AG10803 (cell line): ENCODE measurements at places on chromosomes 2 and 18.
A peak's percentile ranks its signal among the peaks of the same experiment; 100 is the strongest.

- DNase-seq = no peak
These were observed 78.1 kb downstream of the TEX51 start for GRCh38 chr2:126976721-126977328.

DNA sequence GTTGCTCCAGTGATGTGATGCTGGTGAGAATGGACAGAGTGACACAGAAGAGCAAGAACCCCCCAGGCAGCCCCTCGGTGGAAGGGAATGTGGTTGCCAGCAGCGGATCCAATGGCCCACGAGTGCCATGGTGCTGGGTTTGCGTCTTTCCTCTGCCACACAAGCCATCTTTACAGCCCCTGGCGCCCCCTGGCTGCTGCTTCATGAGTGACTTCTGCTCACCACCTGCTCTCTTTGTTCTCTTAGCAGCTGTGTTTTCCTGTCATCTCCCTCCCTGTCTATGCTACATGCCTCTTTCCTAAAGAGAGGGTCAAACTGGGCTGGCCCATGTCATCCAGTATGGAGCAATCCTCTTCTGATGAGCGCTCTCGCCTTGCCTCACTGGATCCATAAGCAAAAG, 300.0 kb upstream of the SMIM21 start:
- DNase-seq = peak; percentile 21

DNA sequence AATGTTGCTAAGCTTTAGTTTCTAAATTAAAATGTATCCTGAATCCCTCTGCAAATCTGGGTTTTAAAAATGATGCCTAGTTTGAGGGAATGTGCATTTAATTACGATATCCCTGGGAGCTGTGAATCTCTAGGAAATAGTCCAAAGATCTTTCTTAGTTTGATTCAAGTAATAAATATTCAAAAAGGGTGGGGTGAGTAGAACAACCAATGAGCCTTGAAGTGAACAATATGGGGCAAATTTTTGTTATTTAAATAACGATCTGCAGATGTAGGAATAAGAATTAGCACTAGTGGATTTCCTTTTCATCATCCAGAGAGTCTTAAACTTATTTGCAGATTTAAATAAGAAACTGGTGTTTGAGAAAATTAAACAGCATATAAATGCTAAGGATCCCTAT, 106.3 kb downstream of the ACVR1 start:
- DNase-seq = peak; percentile 61

- DNase-seq = no peak
These were observed 2.7 kb upstream of the ASAP2 start for GRCh38 chr2:9203876-9204275.

GRCh38 chr2:86186431-86186830, 8.8 kb downstream of the IMMT start:
- no peak for DNase-seq

- DNase-seq = no peak
These were observed 70.3 kb upstream of the PELI1 start for GRCh38 chr2:64214281-64215115.

- DNase-seq = peak; percentile 33
These were observed 178.9 kb downstream of the LNPK start for GRCh38 chr2:175823002-175823706.

DNA sequence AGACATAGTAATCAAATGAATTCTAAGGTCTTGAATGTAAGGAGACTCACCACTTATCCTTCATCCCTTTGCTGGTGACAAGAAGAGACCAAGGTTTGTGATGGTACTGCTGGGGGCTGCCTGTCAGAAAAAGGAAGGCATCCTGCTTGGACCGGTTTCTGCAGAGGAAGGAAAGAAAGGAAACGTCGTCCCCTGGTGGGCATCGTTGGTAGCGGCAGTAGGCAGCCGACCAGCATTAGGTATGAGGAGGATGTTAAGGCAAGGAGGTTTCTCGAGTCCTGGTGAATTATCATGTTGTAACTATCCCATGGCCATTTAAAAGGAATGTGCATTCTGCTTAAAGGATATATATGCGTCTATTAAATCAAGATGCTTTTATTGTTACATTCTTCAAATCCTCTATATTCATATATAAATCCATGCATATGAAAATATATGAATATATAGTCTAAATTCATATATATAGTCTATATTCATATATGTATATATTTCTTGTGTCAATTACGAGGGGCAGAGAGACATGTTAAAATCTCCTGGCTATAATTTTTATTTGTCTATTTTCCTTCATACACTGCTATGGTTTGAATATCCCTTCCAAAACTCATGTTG, 94.4 kb upstream of the TGFA start:
- peak; percentile 56 for DNase-seq

- no peak for DNase-seq
These were observed 8.5 kb upstream of the TWIST2 start for GRCh38 chr2:238839428-238839827.

DNA sequence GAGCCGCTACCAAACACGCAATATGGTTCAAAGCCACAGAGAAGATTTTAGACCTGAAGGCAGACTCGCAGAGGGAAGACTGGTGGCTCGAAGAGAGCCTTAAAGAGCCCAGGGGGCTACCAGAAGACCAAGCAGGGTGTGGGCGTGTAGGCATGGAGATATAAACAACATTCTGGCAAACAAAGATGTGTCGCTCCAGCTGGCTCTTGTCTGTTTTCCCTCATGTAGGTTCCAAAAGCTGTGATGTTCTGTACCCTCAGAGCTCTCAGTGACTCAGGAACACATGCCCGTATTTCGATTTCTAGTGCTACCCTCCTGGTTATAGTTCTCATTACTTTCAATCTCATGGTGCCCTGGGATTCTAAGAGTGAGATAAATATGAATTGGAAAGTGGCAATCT, 44.5 kb downstream of the DOCK10 start:
- DNase-seq = peak; percentile 74

DNA sequence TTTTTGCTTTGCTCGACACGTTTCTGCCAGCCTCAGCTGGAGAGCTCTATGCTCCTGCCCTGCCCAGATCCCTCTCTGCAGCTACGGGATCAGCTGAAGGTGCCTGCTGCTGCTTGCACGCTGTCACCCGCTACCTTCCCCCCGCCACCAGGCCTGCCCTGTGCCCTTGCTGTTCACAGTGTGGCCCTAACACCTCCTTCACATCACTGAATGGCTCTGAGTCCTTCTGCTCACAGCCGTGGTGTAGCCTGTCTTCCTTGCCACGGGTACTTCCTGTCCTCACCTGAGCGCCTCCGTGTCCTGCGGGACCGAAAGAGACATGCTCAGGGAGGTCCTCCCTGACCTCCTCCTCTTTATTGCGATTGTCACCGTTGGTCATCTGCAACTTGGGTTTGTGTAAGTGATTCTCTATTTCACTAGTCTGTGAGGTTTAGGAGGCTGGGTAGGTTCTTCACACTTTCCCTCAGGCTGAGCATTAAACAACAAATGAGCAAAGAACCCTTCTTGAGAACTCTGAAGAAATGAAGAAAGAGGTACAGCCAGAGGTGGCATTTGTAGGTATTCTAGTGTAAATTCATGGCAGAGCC, 127.5 kb downstream of the NCK2 start:
- no peak for DNase-seq

- DNase-seq = no peak
These were observed 111.1 kb downstream of the PXDN start for GRCh38 chr2:1633092-1633671.

- peak; percentile 88 for DNase-seq
These were observed 56.3 kb downstream of the KCNS3 start for GRCh38 chr2:17934721-17935120.
